H9 (cell line): ENCODE measurements at places on chromosomes 11 and 22. TPM values are rescaled to one million over a fixed set of nuclear protein-coding genes. Genes with fewer than 3 reads are reported as not detected.

DNA sequence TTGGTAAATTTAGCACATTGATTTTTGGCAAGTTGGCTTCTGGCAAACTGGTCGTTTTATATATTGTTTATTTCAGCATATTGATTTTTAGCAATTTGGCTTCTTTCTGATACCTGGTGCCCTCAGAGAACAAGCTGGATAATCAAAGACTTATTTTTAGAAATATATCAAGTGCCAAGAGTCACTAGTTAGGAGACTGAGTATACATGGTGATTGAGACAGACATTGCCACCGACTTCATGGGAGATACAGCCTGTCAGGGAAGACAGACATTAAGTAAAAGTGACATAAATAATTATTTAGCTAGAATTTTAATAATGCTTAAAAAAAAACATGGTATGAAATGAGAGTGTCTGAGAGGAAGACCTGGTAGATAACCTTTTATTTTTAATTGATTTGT lies 242.3 kb upstream of the MTNR1B start:
- DNase-seq = no peak

The SLC22A8 gene
- total RNA-seq = not detected in 2 replicates

The OR52I2 gene
- not detected in 2 replicates for total RNA-seq

DNA sequence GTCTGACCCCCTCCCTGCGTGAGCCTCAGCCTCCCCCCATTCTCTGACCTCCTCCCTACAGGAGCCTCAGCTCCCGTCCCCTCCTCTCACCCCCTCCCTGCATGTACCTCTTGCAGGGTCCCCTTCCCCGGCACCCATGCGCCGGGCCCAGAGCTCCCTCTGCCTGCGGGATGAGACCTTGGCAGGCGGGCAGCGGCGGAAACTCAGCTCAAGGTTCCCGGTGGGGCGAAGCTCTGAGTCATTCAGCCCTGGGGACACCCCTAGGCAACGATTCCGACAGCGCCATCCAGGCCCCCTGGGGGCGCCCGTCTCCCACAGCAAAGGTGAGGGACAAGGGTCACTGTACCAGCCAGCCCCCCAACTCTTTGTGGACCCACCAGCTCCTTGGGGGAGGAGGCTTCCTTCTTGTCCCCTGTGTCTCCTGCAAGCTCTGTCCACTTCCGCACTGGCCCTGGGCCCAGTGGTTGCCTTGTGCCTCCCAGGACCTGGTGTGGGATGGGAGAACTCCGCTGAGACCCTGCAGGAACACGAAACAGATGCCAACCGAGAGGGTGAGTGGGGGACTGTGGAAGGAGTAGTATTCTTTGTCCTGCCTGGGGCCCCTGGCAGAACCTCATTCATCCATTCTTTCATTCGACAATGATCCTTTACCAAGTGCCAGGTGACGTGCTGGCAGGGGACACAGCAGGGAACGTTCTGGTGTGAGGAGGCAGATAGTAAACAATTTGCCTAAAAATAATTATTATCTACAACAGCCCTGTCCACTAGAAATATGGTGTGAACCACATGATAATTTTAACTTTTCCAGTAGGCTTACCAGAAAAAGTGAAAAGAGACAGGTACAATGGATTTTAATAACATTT lies 3.7 kb upstream of the RPS6KA4 start:
- DNase-seq = peak; percentile 90

GRCh38 chr11:103488579-103488978 lies 379.4 kb downstream of the DYNC2H1 start:
- DNase-seq = no peak

- no peak for DNase-seq
These were observed 38.4 kb upstream of the THY1 start for GRCh38 chr11:119461229-119461963.

The SLC5A4 gene
- total RNA-seq = not detected in 2 replicates

DNA sequence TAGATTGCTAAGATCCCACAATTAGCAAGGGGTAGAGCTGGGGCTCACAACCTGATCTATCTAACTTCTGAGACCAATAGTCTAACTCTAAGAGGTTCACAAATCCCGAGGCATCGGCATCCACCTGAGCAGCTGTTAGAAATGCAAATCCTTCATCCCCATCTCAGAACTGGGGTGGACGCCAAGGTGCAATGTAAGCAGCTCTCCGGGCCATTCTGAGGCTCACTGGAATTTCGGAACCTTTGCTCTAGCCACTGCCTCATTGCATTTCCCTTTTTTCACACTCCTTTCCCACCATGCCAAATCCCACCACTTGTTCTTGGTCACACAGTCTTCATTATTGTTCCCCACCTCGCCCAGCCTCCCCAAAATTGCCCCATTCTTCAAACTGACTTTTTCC lies 29.8 kb downstream of the MAML2 start:
- DNase-seq = no peak

- DNase-seq = no peak
These were observed 14.8 kb downstream of the OR5B3 start for GRCh38 chr11:58391879-58392278.

GRCh38 chr11:10518891-10519290 lies 22.1 kb downstream of the RNF141 start:
- DNase-seq = no peak

- no peak for DNase-seq
These were observed 93.3 kb downstream of the SGSM3 start for GRCh38 chr22:40463683-40464082.

DNA sequence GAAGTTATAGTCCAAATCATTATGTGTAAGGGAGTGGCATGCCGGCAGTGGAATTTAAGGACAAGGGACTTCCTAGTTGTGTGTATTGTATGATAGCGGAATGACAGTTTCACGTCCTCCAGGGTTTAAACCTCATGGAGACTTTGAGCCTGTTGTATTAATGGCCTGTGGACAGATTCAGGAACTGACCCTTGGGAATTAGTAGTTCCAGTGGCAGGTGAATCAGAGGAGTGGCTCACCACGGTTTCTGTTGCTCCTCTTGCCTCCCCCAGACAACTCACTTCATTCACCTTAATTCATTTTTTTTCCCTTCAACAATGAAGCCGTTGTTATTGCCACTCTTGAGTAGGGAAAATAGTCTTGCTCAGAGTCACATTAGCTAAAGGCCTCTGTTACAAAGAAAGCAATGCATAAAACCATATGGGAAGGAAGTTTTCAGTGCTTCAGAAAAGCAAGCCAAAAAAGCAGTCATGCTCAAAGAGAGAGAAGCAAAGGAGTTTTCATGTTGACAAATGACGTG lies 22.6 kb downstream of the AMOTL1 start:
- DNase-seq = no peak

GRCh38 chr22:46023558-46023981 lies 46.6 kb upstream of the WNT7B start:
- no peak for DNase-seq

The DDI1 gene
- total RNA-seq = not detected in 2 replicates

The PDE3B gene
- total RNA-seq = 6.6 and 7.2 TPM in 2 replicates

- DNase-seq = peak; percentile 66
These were observed 428 bp downstream of the SCN3B start for GRCh38 chr11:123653827-123654565.

DNA sequence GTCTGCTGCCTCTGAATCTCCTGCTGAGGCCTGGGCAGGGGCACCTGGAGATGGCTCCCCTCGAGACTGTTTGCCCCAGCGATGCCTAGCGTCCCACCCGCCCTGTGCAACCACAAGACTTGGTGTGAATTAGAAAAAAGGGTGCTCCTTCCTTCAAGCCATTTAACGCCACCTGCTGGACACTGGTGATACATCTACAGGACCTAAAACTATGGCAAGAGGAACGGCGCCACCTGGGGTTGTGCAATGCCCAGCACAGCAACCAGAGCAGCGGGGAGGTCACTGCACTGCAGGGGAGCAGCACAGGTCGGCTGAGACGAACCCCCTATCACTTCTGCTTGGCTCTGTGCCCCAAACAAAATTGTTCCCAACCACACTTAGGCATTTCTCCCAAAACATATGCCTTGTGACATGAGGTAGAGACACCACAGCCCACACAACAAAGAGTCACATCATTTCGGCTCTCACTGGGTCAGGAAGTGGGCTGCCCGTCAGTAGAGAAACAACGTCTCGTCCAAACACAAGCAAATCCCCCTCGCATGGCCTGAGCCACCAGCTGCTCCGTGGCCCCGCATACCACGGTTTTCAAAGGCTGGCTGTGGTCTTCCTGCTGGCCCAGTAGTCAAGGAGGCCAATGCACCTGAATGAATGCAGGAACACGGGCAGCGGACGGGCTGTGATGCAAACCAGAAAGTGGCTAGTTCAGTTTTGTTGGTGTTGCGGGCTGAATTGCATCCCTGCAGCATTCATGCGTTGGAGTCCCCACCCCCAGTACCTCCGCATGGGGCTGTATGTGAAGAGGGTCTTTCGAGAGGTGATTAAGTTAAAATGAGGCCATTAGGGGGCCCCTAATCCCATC lies 171.9 kb downstream of the SHANK2 start:
- peak; percentile 80 for DNase-seq

The SPDYC gene
- total RNA-seq = 0.44 and 0.61 TPM in 2 replicates

GRCh38 chr11:33941637-33942160 lies 49.8 kb upstream of the LMO2 start:
- DNase-seq = no peak

The BBOX1 gene
- total RNA-seq = not detected in 2 replicates

GRCh38 chr11:9004183-9004926 lies 554 bp upstream of the NRIP3 start:
- DNase-seq = peak; percentile 73
